ENCODE measurements at places on chromosomes 12 and 14. TPM values are rescaled to one million over a fixed set of nuclear protein-coding genes. Genes with fewer than 3 reads are reported as not detected.

The RASAL1 gene
- total RNA-seq = 4.1 TPM

The NKX2-1 gene
- total RNA-seq = not detected

The MYF5 gene
- total RNA-seq = not detected

The PTPRO gene
- total RNA-seq = 0.75 TPM

The BDKRB2 gene
- 2.6 TPM for total RNA-seq

The CNTN1 gene
- 3.2 TPM for total RNA-seq

The LRRIQ1 gene
- total RNA-seq = not detected

The TIGAR gene
- total RNA-seq = 5.2 TPM

The HOXC12 gene
- not detected for total RNA-seq

The SPIC gene
- not detected for total RNA-seq

All from transverse colon (tissue), 4 donors.